ENCODE measurements at places on chromosomes 2 and 18.

DNA sequence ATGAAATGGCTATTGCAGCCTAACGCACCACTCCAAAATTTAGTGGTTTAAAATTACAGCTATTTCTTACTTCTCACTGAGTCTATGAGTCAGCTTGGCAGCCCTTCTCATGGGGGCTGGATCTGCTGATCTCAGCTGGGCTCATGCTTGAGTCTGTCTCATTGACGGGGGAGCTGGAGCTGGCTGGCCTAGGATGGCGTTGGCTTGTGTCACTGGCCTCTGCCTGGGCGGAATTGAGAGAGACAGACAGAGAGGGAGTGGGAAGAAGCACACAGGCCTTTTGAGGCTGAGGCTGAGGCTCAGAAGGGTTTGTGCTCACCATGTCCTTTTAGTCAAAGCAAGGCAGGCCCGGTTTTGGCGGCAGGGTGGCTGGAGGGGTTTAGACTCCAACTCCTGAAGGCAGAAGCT is 412.1 kb upstream of the MYT1L start:
- DNase-seq, result no peak

DNA sequence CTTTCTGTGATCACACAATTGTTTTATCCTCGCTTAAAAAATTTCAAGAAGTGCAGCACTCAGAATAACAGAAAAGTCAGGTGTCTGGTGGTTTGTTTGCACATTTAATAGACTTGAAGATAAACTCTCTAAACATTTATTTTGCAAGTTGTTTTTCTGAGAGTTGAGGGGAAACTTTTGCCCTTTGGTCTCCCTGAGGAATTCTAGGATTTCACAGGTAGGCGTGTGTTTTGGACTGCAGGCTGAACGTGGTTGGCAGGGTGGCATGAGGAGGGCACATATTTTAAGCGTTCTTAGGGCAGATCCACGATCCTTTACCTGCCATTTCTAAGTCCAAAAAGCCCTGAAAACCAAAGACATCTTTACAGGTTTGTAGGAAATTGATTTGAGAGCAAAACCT is 188.6 kb downstream of the NEDD4L start:
- DNase-seq, result no peak

GRCh38 chr18:58225101-58225500 is 181.1 kb downstream of the NEDD4L start:
- DNase-seq, result no peak

DNA sequence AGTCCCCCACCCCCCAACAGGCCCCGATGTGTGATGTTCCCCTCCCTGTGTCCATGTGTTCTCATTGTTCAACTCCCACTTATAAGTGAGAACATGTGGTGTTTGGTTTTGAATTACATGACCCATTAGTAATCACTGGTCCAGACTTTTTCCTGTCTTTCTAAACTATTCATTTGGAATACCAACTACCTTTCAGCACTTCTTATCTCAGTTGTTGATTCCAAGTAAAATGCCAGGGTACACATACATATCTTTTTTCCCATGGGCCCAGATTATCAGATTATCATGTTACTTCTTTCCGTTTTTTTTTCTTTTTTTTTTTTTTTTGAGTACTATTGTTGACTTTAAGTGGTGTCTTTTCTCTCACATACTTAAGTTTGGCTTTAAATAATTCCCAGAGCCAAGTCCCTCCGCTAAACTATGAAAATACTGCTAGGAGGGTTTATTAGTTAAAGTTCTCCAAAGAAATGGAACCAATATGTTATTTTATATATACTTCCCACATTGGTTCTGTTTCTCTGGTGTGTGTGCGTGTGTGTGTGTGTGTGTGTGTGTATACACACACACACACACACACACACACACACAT is 389.3 kb downstream of the IRS1 start:
- no peak for DNase-seq

GRCh38 chr18:31672628-31673135 is 11.7 kb downstream of the B4GALT6 start:
- DNase-seq, result no peak

DNA sequence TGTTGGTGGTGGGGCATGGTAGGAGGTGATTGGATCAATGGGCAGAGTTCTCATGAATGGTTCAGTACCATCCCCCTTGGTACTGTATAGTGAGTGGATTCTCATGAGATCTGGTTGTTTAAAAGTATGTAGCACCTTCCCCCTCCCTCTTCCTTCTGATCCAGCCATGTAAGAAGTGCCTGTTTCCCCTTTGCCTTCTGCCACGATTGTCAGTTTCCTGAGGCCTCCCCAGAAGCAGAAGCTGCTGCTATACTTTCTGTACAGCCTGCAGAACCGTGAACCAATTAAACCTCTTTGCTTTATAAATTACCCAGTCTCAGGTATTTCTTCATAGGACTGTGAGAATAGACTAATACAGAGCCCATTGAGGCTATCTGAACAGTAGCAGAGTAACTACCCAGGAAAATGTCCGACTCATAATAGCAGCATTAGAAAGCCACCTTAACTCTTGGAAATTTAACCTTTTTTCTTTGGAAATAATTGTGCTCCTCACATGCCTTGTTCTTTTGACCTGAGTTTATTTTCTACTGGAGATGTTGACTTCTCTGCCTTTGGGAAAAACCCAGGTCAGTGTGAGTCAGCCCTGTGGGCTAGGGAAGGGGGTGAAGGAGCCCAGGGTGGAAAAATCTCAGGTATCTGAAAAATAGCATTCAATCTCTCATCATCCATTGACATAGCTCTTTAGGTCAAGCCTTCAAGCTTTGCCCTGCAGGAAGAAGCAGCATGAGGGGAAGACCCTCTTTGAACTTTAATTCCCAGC is 18.1 kb downstream of the CYP1B1 start:
- DNase-seq, result no peak
